ENCODE measurements at places on chromosomes 5 and 9.

DNA sequence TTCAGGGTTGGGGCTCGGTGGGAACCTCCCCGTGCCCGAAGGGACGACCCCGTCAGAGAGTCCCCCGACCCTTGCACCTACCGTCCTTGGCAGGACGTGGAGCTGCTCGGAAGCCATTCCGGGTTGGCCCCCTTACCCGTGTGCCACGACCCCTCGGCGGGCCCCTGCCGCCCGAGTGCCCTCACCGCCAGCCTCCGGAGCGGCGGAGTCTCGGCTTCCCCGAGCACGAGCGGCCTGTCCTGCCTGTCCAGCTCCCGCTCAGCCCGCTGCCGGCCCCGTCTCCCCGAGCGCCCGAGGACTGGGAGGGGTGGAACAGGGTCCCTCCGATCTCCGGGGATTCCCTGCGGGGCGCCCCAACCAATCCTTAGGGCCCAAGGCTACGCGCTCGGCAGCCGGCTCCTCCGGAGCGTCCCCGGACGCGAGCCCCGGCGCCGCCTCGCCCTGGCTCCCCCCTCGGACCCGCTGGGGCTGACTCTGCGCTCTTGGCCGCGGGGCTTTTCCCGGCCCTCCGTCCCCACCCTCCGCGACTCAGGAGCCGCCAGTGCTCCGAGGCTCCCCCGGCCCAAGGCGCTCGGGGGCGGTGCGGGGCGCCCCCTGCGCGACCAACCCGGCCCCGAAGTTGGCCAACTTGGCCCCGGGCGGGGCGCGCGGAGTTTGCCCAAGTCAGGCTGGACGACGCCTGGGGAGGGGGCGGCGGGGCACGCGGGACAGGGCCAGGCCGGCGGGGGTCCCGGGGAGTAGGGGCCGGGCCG, 654 bp downstream of the ADAMTS2 start:
- no peak for DNase-seq

DNA sequence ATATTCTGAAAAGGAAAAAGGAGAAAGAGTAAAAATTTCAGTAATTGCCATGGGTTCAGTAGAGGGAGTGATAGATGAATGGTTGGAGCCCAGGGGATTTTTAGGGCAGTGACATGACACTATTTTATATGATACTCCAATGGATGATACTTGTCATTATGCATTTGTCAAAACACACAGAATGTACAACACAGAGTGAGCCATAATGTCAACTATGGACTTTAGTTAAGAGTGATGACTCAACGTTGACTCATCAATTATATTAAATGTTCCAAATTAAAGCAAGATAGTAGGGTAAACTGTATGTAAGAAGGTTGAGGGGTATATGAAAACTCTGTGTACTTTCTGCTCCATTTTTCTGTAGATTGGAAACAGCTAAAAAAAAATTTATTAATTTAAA, 586.4 kb downstream of the TAF11L14 start:
- peak; percentile 52 for DNase-seq

DNA sequence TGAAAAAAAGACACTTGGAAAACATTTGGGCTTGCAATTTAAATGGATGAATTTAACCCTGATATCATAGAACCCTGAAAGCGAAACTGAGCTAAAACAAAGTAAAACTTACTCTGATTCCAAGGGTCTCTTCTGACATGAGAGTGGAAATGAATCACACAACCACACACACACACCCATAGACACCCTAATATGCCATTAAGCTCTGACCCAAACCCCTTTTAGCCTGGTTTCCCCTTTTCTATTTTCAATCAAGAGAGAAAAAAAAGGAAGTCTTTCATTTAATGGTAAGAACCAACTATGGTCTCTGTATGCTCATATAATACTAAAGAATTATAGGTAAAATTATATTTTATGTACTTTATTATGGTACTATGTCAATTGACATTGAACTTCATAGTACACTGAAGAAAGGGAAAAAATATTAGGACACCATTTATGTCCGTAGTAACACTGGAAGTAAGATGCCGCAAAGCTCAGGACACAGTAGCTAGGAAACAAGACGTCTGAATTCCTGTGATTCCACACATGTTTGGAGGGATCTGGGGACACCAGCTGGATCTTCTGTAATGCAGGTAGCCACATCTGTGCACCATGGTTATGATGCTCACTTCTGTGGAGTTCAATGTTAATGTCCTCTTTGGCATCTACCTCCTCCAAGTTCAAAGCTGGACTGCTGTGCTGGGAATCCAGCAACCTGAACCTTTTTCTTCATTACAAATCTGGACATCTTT, 95.8 kb downstream of the PCSK1 start:
- no peak for DNase-seq

DNA sequence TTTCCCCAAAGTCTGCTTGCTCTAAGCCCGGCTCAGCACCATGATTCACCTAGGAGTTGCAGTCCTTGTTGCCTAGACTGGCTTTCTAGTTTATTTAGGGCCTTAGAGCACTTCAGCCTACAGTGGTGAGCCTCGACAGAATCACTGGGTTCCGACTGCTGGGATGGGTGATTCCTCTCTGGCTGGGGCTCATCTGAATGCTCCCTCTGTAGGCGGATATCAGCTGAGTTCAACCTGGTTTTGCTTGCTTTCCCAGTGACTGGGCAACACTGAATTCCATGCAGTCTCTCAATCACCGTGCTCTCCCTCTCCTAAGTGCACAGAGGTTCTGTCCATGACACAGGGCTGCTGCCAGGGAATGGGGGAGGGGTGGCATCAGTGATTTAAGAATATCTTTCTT, 54.1 kb downstream of the OSMR start:
- no peak for DNase-seq

- no peak for DNase-seq
These were observed 57.4 kb upstream of the ECM2 start for GRCh38 chr9:92592946-92593861.

- no peak for DNase-seq
These were observed 1470.3 kb upstream of the NUDT12 start for GRCh38 chr5:105032917-105033316.

- DNase-seq: peak; percentile 7
These were observed 44.2 kb downstream of the KIAA1958 start for GRCh38 chr9:112530751-112531205.

GRCh38 chr5:9483243-9483642, 62.6 kb downstream of the SEMA5A start:
- DNase-seq: no peak

DNA sequence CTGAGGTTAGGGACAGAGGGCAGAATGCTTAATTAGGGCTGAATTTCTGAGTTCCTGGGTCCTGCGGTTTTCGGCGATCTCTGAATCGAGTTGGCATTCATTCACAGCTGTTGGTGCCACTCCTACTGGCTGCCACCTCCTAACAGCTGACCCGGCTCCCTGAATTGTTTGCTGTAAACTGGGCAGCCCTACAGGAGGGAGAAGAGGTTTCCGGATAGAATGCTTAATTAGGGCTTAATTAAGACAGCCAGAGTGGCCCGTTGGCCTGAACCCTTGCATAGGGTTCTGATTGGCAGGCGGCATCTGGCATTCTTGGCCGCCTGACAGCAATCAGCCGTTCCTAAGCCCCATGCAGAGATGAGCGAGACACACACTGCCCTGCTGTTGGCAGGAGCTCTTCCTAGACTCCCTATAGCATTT, 25.7 kb downstream of the FRMPD1 start:
- no peak for DNase-seq

GRCh38 chr5:57575839-57576238, 93.2 kb upstream of the ACTBL2 start:
- DNase-seq: no peak

DNA sequence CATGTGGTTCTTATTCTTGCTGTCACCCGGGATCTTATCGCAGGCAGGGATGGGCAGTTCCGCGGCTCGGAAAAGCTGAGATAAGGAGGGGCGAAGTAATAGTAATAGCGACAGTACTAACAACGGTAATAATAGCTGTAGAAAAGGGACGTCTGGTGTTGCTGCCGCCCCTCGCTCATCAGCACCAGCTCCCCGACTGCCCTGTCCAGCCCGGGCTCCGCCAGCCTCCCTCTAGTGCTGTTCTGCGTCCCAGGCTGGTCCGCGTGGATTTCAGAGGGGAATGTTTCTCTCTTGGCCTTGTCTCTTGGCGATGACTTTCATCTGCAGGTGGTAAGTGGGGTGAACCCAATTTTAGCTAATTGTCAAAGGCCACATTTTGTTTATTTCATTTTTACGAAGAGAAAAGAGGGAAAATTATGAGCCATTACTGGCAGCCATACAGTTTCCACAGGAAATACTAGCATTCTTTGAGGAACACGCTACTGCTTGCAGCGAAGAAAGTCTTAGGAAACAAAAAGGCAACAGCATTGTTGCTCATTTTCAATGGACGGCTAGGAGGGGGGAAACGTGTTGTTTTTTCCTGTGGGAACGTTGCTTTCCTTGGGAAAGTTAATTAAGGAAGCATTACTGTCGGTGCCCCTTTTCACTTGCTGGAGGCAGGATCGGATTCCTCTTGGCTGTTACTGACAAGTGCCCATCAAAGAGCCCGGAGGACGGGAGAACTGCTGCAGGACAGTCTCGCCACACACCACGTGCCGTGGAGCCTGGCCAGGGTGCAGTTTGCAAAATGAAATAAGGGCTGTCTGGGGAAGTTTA, 762 bp downstream of the SNCAIP start:
- peak; percentile 45 for DNase-seq

DNA sequence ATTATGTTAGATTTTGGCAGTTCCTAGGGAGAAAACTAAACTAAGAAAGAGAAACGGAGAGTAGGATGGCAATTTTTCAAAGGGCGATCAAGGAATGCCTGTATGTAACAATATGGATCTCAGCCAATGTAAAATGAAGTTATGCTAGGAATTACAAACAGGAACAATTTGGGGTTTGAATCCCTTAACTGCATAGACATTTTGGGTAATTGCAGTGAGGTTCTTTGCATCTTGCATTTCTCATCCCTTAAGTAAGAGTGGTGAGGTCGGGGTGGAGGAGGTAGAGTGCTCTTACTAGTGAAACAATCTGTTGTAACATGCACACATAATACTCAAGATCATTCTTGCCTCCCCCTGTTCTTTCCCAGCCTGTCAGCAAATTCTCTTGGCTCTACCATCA, 137.6 kb downstream of the NPR3 start:
- DNase-seq: no peak

GRCh38 chr9:16628413-16628812, 242.1 kb downstream of the BNC2 start:
- no peak for DNase-seq

GRCh38 chr5:140011297-140011802, 31.7 kb downstream of the NRG2 start:
- DNase-seq: peak; percentile 44

DNA sequence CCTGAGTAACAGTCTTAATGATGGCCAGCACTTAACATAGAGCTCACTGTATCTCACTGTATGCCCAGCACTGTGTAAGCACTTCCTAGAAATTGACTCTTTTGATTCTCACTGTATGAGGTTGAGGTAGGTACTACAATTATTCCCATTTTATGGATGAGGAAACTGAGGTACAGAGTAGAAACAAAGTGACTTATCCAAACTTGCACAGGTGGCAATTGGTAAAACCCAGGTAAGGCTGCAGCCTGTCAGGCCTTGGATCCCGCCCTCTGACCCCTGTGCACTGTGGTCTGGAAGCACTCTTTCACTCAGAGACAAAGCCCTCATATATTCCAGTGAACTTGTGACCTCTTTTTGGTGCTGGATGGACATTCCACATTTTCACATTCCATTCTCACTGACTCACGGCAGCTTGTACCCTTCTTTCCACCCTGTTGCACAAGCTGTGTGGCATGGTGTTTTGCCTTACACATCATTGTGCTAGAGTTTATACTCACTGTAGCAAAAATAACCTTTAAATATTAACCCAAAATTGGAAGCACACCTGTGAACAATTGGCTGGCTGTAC, 21.7 kb downstream of the ANKRD55 start:
- peak; percentile 90 for DNase-seq

DNA sequence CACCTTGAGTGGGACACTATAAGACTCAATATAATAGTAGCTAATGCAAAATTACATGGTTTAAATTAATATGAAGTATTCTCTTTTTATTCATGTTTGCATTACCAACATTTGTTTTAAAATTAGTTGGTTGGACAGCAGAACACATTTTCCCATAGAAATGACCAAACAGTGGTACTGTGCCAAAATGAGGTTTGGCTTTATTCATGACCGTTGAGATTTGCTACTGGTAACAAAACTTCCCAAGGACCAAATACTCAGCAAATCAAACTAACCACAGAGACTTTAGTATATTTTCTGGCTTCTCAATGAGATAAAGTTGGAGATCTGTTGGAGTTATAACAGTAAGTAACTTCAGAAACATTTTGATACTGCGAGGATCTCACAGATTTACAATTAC, 637.8 kb upstream of the MEF2C start:
- no peak for DNase-seq

GRCh38 chr9:27125030-27125429, 16.0 kb downstream of the TEK start:
- peak; percentile 93 for DNase-seq

GRCh38 chr5:73306741-73307275, 133.8 kb downstream of the TMEM174 start:
- DNase-seq: no peak

DNA sequence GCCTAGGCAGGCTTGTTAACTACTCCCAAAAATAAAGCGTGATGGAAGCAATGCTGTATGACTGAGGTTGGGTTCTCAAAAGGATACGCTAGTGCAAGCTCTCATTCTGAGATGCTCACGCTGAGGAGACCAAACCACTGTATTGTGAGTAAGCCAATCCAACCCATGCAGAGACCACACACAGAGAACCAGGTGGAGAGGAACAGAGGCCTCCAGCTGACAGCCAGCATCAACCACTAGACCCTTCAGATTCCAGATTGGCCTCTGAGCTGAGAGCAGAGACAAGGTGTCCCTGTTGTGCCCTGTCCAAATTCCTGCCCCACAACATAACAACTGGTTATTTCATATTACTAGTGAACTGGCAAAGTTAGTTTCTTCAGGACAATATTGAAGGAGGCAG, 4.5 kb downstream of the TSTD2 start:
- no peak for DNase-seq

- DNase-seq: peak; percentile 72
These were observed 46.2 kb downstream of the PCA3 start for GRCh38 chr9:76810377-76810957.

DNA sequence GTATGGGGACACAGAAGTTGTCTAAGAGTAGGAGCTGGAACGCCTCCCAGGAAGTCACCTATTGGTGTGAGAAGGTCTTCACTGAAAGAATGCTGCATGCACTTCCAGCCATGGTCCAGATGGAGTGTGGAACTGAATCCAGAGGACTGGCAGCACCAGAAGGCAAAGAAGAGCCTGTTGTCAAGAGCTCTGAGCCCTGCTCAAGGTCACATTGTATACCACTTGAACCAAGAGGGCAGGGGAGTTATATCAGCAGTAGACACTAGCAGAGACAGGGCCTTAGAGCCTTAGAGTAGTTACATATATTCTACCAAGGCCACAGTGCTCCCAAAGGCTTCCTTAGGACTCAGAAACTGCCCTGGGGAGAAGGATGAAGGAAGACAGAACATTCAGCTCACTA, 130.8 kb upstream of the POC5 start:
- DNase-seq: no peak

DNA sequence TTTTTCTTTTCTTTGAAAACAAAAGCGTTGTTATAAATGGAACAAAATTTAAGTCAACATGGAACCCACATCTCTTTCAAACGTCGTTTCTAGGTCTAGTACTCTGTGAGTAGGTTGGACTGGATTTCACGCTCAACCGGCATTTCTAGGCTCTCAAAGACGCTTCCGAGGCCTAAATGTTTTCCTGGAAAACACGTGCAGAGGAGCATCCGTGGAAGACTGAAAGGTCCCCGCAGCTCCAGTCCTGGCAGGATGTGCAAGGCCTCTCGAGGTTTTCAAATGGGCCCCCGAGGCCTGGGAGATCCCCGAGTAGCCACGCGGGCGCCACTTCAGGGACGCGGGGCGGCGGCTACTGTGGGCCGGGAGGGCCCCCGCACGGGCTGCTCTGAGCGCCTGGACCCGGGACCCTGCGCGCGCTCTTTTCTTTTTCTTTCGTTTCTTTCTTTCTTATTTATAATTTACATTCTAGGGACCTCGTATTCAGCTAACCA, 4.2 kb upstream of the IRX2 start:
- no peak for DNase-seq

Data from MCF 10A (cell line).